ENCODE measurements at places on chromosomes 16 and 17.

DNA sequence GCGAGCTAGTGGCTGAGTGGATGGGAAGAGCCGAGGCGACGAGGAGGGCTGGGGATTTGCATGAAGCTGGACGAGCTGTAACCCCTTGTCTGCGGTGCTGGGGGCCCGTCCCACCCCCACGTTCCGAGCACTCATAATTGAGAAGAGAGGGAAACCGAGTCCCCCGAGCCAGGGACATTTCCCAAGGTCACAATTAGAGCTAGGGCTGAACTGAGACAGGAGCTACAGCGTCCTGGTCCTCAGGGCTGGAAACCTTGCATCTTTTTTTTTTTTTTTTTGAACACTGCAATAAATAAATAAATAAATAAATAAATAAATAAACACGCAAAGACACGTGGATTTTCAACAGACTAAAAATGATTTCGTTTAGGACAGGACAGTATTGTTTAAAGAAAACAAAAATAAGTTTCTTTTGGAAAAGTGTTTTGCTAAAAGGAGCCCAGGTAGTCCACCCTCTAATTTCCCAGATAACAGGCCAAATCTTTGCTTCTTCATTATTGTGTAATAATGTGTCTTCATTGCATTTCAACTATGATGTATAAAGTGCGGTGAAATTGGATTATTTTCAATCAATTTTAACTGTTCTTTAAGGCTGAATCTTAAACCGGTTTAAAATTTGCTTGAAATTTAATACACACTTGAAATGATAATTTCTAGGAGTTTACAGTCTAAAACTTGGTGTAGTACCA, 992 bp downstream of the GDPD1 start:
- no peak for DNase-seq

- no peak for DNase-seq
Measured at GRCh38 chr17:75895370-75896155, 1.2 kb downstream of the TRIM65 start.

DNA sequence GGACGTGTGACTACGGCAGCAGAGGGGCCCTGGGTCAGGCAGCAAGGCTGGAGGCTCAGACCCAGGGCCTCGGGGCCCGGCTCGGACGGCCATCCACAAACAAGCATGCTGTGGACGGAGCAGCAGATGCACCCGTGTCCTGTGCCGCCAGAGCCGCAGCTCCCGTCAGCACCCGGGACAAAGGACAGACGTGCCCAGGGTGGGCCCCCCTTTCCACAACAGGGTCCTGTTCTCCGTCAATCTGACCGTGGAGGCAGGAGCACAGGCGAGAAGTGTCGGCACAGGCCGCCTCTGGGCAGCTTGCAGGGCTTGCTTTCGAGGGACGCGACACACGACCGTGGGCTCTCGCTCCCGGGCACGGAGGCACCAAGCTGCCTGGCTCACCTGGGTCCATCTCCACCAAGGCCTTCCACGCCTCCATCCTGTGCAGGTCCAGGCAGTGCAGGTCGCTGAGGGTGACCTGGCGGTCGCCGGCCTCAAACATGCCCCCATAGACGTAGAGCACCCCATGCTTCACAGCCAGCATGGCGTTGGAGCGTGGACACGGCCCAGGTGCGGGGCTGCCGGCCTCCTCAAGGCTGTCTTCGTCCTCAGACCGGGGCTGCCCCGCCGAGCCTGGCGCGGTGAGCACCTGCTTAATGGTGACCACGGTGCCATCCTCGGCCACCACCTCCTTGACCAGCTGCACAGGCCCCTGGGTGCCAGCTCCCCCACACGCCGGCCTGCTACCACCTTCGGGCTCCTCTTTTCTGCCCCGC, 56.7 kb downstream of the KLHDC4 start:
- DNase-seq = no peak

- no peak for DNase-seq
Measured at GRCh38 chr16:88768071-88768783, 16.8 kb downstream of the PIEZO1 start.

DNA sequence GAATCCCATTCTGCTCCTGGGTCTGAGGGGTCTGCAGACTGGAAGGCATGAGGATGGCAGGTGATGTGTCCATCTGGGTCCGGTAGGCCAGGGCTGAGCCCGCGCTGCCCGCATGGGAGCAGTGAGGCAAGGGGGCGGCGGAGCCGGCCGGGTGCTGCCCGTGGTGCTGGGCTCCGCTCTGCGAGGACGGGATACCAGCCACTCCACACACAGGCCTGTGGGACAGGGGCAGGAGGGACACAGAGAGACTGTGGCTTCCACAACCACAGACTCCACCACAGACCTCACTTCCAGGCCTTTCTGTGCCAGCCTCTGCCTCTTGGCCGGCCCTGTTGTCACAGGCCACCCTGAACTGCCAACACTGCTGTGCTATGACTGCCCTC, 25.4 kb downstream of the MAP1LC3B start:
- no peak for DNase-seq

- DNase-seq = no peak
Measured at GRCh38 chr17:37714897-37715296, 30.0 kb downstream of the HNF1B start.

- no peak for DNase-seq
Measured at GRCh38 chr17:45376171-45377005, 56.3 kb downstream of the ARHGAP27 start.

DNA sequence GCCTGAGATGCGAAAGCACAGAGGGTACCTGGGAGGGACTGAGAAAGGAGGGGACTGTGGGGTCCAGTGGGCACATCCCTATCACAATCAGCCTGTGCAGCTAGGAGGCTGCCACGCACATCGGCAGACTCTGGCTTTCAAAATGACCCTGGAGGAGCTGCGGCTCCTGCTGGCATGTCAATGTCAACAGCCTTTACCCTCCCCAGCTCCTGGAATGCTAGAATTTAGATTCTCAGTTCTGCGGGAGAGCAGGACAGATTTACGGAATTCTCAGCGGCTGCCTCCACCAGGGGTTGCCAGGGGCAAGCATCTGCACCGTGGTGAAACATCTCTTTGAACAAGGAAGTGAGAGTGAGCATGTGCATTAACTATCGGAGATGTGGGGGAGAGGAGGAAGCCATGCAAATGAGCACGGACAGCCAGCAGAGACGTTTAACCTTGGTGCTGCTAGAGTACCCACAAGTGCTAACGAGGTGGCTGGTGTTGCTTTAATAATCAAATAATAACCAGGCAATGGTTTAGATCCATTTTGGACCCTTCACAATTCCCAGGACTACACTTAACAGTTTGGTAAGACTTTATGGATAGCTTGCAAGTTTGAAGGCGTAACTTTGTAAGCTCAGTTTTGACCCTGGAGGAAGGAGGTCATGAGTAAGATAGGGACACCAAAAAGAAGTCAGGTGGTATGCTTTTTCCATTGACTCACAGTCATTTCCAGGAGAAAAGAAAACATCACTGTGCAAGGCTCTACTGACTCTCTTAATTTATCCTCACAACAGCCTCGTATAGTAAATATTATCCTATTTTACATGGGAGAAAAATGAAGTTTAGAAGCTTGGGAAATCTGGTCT, 54.1 kb downstream of the XYLT1 start:
- DNase-seq = no peak

GRCh38 chr16:23146877-23147601, 2.2 kb downstream of the USP31 start:
- no peak for DNase-seq

DNA sequence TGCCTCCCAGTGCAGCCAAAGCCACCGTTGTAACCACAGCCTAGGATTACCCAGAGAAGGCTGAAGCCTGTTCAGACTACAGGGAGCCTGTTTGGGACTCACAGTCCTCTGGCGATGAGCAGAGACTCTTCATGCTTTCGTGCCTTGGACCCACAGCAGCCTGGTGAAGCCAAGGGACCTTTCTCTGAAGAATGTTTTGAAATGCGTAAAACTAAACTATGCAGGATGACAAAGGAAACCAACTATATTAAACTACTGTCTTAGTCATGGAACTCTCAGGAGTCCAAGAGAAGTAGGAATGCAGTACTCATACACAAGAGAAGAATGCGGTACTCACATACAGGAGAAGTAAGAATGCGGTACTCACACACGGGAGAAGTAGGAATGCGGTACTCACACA, 20.9 kb downstream of the ABR start:
- no peak for DNase-seq

DNA sequence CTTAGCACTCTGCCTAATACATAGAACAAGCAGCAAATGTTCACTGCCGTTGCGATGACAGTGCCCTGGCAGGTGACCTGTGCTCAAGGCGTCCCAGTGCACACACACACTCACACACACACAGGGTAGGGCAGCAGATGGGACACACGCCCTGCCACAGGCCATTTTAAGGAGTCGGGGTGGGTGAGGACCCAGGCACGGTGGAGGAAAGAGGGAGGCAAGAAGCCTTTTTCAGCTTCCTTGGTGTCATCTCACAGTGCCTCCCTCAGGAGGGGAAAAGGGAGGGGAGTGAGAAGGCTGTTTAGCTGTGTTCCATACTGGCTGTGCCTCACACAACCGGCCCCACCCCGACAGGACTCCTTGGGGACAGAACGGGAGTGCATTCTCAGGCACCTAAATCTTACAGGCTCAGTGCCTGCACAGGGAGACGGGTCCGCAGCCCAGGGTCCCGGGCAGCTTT, 1.5 kb downstream of the PITPNM3 start:
- no peak for DNase-seq

DNA sequence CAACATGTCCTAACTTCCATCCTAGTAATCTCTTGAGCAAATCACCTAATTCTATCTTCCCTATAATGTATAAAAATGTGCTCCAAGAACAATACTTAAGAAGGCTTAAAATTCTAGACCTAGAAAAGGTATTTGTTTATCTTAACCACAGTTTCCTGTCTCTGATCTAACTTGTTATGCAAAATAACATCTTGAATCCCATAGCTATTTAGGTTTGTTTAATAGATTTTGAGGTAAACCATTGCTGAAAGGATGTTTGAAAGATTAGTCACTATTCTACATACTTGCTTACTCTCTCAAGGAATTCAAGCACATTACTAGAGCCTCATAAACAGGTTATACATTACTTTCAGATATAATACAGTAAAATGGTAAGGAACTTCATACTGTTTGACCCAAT, 13.0 kb downstream of the CA10 start:
- no peak for DNase-seq

- DNase-seq = no peak
Measured at GRCh38 chr16:50371936-50372595, 3.3 kb upstream of the BRD7 start.

- no peak for DNase-seq
Measured at GRCh38 chr16:166375-167121, 770 bp downstream of the HBM start.

DNA sequence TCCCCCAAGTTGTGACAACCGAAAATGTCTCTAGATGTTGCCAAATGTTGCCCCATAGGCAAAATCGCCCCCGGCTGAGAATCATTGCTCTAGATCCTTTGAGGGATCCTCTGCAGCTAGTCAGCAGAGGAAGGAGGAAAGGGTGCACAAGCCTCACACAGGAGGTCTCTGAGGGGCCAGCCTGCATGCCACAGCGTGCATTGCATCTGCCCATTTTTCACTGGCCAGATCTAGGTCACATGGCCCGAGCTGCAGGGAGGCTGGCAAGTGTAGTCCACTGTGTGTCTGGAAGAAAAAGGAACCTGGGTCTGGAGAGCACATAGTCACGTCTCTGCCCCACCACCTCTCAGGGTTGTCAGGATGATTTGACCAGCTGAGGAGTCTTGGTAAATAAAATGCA, 138.2 kb downstream of the CCT6B start:
- no peak for DNase-seq

GRCh38 chr17:30829022-30829421, 2.7 kb upstream of the ATAD5 start:
- no peak for DNase-seq

- DNase-seq = no peak
Measured at GRCh38 chr16:15052747-15053476, 3.0 kb downstream of the NTAN1 start.

GRCh38 chr16:74455619-74456289, 34.5 kb upstream of the CLEC18B start:
- no peak for DNase-seq

GRCh38 chr17:29574732-29575510, 6.4 kb downstream of the TP53I13 start:
- no peak for DNase-seq

GRCh38 chr17:64343071-64343774, 47.4 kb downstream of the PECAM1 start:
- no peak for DNase-seq

GRCh38 chr17:39996162-39996561, 15.6 kb downstream of the PSMD3 start:
- DNase-seq = no peak

DNA sequence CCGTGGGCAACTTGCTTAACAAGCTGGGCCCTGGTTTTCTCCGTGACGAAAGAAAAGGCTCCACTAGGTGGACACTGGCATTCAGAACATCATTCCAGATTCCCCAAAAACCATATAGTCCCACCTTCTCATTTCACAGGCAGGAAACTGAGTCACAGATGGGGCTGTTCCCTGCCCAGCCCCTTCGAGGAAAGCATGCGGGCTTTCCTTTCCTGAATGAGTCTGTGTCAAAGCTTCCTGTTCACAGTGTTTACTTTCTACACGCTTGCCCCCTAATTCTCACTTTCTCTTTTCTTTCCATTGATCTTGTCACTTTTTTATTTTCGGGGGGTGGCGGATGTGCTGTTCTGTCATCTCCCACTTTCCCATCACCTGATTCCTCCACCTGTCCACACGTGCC, 10.3 kb upstream of the LGALS9 start:
- no peak for DNase-seq

DNA sequence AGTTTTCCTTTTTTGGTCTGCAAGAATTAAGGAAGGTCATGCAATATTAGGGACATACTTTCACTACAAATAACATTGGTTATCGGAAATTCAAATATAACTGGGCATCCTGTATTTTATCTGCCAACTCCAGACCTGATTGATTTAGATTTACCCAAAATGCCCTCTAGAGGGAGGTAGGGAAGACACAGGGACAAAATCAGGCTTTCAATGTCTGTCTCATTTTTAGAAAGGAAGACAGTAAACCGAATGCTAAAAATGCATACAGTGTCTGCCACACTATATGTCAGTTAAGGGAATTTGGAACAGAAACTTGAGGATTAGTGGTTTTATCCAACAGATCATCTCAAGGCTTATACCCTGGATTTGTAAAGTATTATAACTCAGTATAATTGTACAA, 161.7 kb upstream of the SOX9 start:
- no peak for DNase-seq

DNA sequence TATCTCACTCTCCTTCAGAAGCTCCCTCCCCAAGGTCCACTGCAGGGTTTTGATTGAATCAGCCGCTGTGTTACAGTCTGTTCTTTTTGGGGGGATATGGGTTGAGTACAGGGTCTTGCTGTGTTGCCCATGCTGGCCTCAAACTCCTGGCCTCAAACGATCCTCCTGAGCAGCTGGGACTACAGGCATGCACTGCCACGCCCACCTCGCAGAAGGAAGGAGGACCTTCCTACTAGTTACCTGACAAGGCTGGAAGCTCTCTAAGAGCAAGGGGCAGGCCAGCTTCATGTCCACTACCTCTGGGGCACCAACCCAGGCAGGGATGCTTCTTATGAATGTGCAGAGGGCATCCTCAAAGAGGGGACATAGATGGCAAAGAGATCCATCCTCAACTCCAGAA, 1.9 kb upstream of the MMP28 start:
- DNase-seq = no peak

All from activated naive CD4-positive, alpha-beta T cell (primary cell).